Hypothalamus (tissue), 51 donors: ENCODE measurements at places on chromosomes 12 and 14.

DNA sequence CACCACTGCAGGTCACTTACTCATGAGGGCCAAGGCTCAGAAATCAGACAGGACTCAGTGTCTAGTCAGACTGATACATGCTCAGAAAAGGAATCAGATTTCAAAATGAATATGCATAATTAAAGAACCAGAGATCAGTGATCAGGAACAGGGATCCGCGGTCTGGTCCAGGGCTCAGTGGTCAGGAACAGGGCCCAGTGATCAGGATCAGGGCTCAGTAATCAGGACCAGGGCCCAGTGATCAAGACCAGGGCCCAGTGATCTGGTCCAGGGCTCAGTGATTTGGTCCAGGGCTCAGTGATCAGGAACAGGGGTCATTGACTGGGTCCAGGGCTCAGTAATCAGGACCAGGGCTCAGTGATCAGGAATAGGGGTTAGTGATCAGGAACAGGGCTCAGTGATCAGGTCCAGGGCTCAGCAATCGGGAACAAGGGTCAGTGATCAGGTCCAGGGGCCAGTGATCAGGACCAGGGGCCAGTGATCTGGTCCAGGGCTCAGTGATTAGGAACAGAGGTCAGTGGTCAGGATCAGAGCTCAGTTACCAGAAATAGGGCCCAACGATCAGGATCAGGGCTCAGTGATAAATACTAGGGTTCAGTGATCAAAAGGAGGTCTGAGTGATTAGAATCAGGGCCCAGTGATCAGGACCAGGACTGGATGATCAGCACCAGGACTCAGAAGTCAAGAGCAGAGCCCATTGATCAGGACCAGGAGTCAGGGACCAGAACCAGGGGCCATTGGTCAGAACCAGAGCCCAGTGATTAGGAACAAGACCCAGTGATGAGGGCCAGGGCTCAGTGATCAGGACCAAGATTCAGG lies 175.3 kb downstream of the TMEM121 start:
- no peak for DNase-seq

GRCh38 chr14:85439696-85440328 lies 90.1 kb upstream of the FLRT2 start:
- no peak for DNase-seq

DNA sequence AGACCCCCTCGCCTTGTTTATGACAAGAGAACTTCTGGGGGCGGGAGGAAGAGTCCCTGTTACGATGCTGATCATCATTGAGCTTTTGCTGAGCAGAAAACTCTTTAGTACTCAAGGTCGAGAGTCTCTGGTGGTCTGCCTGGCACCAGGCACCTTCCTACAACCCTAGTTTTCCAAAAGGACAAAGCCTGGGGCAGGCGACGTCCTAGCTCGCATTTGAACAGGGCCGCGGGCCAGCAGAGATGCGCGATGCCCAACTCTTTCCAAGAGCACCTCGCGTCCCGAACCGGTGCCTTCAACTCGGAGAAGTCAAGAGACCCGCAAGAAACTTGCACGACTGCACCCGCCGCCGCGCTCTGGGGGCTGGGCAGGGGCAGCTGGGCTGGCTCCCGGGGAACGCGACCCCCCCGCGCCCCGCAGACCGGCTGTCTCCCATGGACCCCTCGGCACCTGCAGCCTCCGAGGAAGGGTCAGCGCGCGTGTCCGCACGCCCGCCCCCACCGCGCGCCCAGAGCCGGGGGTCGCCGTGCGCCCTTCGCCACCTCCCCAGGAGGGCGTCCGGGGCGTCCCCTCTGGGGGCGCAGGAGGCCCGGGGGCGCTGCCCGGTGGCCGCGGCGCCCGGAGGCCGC lies 377 bp upstream of the BCL7A start:
- peak; percentile 55 for DNase-seq

DNA sequence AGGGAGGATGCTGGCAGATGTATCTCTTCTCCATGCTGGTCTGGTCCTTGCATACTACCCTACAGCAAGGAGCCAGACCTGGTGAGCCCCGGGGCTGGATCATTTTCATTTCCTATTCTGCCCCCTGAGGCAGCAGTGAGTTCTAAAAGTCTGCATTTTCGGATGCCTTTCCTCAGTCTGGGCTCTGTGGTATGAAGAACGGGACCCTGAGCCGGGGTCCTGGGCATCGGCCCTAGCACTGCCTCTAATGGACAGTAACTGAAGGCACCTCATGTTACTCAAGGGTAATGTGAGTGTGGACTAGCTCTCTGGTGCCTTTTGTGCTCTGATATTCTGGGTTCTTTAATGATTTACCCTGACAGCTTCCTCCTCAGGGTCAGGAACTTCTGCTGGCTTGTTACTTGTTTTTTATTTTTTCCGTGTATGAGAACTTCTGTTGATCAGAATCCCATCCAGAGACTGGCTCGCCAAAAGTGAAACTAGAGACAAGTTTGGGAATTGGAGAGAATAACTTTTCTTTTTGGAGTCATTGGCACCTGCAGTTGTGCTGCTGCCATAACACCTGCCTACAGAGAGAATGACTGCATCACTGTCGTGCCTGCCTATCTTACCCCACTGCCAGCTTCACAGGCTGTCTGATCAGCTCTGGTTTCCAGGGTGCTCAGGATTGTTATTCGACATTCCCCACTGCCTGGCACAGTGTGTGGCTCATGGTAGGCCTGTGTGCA lies 62.3 kb downstream of the SUSD6 start:
- no peak for DNase-seq

DNA sequence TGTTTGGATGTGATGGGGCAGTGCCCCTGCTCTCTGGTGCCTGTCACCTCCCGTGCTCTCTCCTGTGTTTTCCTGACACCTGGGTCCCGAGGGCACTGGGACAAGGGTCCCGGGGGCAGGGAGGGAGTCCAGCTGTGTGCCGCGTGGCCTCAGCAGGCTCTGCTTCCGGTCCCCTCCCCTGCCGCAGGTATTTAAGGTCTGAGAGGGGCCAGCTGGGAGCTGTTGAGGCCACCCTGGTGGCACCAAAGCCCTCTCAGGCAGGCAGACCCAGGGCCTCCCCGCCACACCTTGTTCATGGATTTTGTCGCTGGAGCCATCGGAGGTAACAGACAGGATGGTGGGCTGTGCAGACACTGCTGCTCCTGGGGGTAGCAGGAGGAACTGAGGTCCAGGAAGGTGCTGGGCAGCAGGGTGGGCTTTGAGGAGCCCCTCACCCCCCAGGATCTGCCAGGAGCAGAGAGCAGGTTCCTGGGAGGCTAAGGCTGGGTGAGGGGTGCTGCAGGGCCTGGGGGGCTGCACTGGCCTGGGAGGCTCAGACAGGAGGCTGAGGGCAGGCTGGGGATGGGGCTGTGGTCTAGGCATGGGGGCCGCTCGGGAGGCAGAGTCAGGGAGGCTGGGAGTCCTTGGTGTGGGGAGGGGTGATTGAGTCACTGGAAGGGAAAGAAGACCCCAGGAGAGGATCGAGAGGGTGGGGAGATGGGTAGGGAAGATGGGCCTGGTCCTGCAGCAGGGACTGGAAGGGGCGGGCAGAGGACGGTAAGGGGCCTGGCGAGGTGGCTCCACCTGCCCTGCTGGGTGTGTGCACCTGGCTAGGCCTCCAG lies at the start of gene SLC25A47:
TSS of gene SLC25A47 (plus strand) at position 219 of the 821 bp plus-strand sequence. CDS start at position 295, 76 bp downstream.
- DNase-seq, result no peak

GRCh38 chr12:95077341-95077740 lies 3.9 kb upstream of the NR2C1 start:
- DNase-seq, result no peak

DNA sequence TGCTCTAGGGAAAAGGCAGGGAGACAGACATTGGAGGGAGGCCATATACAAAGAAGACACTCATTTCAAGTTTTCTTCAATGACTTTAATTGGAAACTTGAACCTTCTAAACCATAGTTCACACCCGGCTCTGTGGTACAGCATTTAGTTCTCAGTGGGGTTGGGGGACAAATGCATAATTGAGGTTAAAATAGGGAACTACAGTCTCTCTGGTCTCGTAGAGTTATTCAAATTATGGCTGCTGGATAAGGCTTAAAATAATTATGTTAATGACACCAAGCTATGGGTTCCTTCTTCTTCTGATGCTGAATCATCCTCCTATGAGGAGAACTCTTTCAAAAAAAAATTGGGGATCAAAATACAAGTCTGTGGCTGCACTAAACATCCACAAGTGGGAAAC lies 3.8 kb upstream of the RPAP3 start:
- no peak for DNase-seq

DNA sequence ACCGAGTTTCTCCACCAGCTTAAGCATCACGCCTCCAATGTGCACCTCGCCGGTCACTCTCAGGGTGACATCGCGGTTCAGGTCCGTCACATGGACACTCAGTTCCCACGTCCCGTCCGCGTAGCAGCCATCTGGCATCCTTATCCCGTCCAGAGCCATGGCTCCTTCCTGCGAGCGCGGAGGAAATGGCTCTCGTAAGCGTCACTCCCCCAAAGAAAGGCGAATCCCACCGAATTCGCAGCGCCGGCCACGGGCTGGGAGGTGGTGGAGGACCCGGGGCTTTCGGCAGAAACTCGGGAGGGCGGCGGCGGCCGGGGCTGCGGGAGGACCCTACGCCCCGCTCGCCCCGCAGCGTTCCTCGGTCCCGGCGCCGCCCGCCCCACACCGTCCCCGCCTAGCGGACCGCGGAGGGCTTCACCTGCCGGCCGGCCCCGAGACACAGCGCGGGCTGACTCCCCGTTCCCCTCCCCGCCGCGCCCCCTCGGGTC lies 396 bp downstream of the FERMT2 start:
- DNase-seq, result no peak

- DNase-seq, result no peak
Observed at GRCh38 chr14:70871001-70871400, 36.3 kb upstream of the PCNX1 start.

DNA sequence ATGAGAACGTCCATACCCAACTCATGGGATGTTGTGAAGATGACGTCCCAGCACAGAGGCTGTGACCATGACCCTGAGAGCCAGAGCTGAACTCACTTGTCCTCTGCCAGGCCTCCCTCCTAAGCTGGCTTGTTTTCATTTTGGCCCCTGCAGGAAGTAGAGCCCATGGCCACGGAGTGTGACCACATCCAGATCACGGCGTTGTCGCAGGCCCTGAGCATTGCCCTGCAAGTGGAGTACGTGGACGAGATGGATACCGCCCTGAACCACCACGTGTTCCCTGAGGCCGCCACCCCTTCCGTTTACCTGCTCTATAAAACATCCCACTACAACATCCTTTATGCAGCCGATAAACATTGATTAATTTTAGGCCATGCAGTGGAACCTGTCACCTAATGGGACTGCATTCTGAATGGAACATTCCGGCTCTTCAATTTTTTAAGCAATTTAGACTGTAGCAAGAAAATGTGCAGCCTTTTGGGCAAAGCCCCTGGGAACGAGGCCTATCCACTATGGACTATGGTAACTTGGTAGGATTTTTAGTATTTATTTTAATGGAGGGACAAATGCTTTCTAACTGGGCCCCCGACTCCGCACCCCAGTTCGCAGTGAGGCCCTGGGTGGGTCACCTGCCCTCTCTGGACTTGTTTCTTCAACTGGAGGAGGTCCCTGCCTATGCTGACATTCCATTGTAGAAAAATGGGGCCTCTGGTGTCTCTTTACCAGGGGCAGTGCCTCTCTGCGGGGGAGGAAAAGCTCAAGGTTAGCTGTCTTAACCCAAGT lies 19.6 kb downstream of the OTUB2 start:
- DNase-seq, result no peak

DNA sequence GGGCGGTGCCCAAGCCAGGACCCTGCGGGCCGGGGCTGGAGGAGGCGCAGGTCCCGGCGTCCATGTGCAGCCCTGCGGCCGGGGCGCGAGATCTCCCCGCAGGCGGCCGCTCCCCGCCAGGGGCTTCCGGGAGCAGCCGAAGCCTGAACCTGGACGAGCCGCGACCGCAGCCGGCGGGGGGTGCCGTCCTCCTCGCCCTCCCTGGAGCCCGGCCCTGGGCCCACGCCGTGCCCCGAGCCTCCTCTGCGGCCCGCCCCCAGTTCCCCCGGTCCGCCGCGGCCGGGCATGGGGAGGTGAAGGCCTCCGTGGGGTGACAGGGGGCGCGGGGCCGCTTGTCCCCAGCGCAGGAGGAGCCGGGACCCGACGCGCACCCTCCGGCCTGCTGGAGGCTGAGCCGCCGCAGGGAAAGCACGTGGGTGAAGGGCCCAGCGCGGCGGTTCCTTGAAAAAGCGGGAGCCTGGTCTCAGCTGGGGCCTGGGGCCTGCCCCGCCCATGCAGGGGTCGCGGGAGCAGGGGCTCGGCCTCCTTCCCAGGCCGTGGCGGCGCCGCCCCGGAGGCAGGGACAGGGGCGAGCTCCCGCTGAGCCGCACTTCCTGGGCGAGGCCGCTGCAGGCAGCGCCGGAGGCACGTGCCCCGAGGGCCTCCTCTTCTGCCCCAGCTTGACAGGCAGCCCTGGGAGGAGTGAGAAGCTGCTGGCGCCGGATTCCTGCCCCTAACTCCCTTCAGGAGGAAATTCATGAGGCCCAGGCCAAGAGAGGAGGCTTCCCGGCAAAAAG lies 55.6 kb upstream of the PPP2R5C start:
- no peak for DNase-seq

DNA sequence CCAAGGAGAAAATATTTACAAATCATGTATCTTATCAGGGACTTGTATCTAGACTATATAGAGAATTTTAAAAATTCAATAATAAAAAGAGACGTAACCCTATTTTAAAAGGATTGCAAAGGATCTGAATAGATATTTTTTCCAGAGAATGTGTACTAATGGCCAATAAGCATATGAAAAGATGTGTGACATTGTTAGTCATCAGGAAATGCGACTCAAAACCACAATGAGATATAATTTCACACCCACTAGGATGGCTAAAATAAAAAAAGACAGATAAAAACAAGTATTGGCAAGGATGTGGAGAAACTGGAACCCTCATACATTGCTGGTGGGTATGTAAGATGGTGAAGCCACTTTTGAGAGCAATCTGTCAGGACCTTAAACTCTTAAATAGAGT lies 141.9 kb upstream of the BMP4 start:
- no peak for DNase-seq

GRCh38 chr14:69755296-69755695 lies 11.6 kb upstream of the SRSF5 start:
- DNase-seq, result no peak

DNA sequence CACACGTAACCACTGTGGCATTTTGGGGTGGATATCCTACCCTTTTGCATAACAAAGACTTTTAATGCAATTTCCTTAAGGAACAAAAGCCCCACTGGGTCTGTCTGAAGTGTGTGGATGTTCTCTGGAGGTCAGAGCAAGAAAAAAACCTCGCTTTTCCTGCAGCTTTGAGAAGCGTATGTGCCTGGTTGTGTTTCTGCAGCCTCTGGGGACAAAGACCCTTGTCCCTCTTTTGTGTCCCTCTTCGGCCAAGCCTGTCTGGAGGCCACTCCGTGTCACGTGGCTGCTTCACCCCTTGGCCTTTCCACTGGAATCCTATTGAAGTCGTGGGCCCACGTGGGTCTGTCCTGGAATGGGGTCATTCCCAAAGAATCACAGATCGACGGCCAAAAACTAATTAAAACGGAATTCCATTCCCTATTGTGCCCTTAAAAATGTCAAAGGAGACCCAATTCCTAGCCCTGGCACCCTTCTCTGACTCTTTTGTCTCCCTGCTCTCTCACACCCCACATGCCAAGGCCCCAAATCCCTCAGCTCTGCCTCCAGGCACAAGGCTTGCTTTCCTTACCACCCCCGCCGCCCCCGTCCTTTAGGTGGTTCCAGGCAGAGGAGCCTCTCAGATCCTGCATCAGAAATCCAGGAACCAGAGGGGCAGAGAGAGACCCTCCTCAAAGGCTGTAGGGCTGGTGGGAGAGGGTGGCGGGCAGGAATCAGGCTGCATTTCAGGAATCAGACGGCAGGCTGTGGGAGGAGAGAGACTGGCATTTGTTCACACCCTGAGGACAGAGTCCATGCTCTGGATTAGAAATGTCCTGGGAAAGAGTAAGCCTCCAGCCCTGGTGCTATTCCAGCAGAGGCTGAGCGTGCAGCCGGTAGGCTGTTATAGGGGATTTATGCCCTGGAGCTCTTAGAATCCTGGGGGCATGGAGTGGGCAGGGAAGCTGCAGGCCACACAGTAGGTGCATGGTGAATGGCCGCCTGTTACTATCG lies 12.6 kb upstream of the CYP46A1 start:
- DNase-seq, result peak; percentile 58
